ENCODE measurements at places on chromosomes 4 and X.

- no peak for DNase-seq
Observed at GRCh38 chrX:48992341-48992740, 9.7 kb downstream of the GRIPAP1 start.

DNA sequence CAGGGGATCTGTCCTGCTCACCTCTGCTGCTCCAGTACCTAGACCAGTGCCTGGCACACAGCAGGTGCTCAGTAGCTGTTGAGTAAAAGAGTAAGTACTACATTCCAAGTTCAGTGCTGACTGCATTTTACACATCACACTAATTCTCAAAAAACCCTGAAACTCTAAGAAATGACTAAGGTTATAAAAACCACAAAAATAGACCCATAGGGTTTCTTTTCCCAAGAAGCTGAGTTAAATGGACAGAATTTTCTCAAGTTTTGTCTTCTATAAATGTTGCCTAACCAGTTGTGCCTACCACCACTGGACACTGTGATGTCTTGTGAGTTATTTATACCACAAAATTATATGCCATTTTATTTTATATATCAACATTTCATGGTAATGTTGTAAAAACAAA is 78.9 kb upstream of the RXFP1 start:
- DNase-seq: no peak

GRCh38 chr4:138114434-138114833 is 127.7 kb downstream of the SLC7A11 start:
- no peak for DNase-seq

GRCh38 chr4:145351922-145352321 is 129.7 kb upstream of the SMAD1 start:
- DNase-seq: no peak

GRCh38 chrX:11759172-11759460 is 1.1 kb downstream of the MSL3 start:
- DNase-seq: no peak

- no peak for DNase-seq
Observed at GRCh38 chr4:70399319-70399718, 1.6 kb downstream of the OPRPN start.

- DNase-seq: no peak
Observed at GRCh38 chr4:92455951-92456350, 152.2 kb downstream of the GRID2 start.

Data from hippocampal formation (tissue), 2 donors.